ENCODE measurements at places on chromosomes 4 and X.

- DNase-seq, result no peak
Observed at GRCh38 chrX:131792789-131793462, 230.2 kb upstream of the STK26 start.

DNA sequence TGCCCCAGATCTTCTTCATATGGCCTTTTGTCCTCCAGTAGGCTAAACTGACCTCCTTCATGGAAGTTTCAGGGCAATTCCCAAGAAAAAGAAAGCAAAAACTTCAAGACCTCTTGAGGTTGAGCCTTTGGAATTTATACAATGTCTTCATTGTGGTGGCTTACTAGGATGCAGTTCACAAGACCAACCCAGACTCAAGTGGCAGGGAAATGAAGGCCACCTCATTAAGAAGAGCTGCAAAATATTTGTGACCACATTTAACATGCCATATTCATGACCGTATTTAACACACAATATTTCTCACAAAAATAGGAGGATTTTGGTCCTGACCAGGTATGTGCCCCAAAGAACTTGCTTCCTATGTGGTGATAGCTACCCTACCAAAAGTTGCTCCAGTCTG, 605.5 kb upstream of the PITX2 start:
- DNase-seq, result no peak

DNA sequence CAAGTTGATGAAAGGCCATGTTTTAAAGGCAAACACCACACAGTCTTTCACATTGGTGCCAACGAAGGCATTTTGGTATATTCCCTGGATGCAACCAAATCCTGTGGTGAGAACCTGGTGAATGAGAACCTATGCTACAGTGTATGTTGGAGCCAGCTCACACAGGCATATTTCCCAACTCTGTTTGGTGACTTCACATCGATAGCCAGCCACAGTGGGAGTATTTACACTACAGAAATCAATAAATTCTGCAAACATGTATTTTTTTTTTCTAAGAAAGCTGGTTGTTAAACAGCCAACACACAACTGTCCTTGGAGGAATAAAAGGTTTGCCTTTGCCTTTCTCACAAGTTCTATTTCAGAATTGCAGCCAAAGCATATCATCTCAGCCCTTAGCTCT, 691.0 kb downstream of the GRID2 start:
- no peak for DNase-seq

- DNase-seq, result no peak
Observed at GRCh38 chr4:115090483-115091075, 22.8 kb downstream of the NDST4 start.

DNA sequence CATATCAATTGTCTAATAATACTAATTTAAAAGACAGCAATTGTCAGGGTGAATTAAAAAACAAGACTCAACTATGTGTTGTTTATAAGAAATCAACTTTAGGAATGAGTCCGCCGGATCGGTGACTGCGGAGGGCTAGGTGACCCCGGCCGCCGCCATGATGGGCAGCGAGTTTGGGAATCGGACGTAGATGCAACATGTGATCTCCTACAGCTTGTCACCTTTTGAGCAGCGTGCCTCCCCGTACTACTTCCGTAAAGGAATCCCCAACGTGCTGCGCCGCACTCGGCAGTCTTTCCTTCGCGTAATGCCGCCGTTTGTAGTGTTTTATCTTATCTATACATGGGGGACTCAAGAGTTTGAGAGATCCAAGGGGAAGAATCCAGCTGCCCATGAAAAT, 742.5 kb upstream of the PABPC4L start:
- peak; percentile 41 for DNase-seq

- DNase-seq, result no peak
Observed at GRCh38 chr4:111689731-111690130, 455.5 kb upstream of the FAM241A start.

GRCh38 chrX:21379991-21380390, 5.8 kb downstream of the CNKSR2 start:
- DNase-seq, result no peak

DNA sequence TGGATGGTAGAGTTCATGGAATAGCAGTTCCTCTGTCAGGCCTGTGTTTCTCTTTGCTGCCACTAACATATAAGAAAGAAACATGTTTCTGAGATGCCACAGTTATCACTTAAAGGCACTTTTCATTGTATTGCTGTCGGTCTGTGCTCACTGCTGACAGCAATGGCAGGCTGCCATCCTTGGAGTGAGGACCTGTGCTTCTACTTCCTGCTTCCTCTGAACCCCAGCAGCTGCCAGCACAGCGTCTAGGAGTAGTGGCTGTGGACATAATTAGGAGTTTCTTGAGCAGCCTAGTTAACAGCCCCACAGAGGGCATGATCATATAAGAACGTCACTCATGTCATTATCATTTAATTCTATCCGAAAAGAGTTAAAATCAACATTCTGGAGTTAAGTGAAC, 30.5 kb downstream of the F11 start:
- no peak for DNase-seq

GRCh38 chrX:9899640-9900111, 67.5 kb upstream of the CLDN34 start:
- DNase-seq, result peak; percentile 81

- no peak for DNase-seq
Observed at GRCh38 chr4:1739358-1739757, 18.0 kb downstream of the TACC3 start.

All from testis (tissue), 5 donors.